GDM1 (cell line): ENCODE measurements at places on chromosomes 6 and 20.

DNA sequence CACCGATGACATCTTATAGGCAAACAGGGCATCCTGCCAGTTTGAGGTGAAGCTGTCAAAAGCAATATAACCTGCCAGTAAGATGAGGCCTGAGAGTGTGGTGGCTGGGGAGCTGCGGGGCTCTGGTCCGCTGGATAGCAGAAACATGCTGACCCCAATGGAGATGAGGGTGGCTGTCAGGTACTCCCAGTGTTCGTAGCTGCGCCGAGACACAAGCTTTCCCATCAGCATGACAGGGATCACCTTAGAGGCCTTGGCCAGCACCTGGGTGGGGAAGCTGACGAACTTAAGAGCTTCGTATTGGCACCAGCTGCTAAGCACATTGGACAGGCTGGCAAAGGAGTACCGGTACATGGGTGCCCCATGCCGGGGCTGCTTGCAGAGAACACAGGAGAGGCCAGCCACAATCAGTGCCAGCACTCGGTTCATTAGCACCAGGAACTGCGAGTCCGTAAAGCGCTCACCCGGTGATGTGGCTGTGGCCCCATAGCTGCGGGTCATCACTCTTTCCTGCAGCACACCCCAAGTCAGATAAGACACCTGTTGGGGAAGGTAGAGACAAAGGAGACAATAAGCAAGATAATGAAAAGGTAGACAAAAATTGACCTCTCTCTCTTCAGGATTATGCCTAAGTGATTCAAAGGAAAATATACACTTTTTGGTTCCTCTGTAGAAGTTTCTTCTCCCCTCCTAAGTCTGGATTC, 2.1 kb downstream of the SLC35B2 start:
- no peak for DNase-seq

- DNase-seq = no peak
These were observed 80.8 kb upstream of the PHACTR1 start for GRCh38 chr6:12635813-12636212.

- DNase-seq = no peak
These were observed 969.2 kb upstream of the SLC35B3 start for GRCh38 chr6:9404351-9405146.

DNA sequence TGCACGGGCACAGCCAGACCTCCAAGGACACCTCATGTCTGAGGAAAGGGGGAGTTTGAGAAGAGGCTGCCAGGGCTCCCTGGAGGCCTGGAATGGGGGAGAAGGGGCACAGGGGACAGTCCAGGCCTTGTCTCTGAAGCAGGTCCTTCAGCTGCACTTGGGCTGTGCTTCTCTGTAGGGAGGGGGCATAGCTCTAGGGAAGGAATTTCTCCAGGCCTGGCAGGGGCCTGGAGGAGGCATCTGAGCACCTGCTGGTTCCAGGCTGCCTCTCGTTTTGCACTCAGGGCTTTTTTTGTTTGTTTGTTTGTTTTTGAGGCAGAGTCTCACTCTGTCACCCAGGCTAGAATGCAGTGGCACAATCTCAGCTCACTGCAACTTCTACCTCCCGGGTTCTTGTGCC, 67.7 kb downstream of the BCAS4 start:
- no peak for DNase-seq

GRCh38 chr6:3484946-3485345, 28.1 kb upstream of the SLC22A23 start:
- DNase-seq = no peak

- DNase-seq = no peak
These were observed 161.1 kb downstream of the FARS2 start for GRCh38 chr6:5422321-5422915.

- DNase-seq = no peak
These were observed 137.2 kb downstream of the MMUT start for GRCh38 chr6:49325891-49326290.

GRCh38 chr6:30491991-30492952, 3.0 kb downstream of the HLA-E start:
- DNase-seq = no peak

- no peak for DNase-seq
These were observed 24.7 kb downstream of the TBC1D7 start for GRCh38 chr6:13303668-13304017.

- DNase-seq = no peak
These were observed 441.1 kb upstream of the ARID1B start for GRCh38 chr6:156336089-156336488.

DNA sequence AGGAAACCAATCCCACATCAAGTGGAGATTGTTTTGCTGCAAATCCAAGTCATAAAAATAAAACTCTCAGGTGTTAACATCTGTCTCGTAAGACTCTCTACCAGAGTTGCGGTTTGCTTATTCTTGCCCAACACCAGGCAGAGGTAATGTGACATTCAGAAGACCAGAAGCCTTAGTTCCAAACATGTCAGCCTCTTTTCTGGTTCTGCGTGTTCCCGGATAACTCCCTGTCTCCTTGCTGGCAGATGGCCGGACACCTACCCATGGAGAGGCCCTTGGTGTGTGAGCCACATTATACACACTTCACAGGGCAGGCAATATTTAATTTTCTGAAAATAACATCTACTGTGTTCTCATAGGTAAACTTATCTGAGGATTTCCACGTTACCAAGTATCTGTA, 73.4 kb downstream of the GMPR start:
- no peak for DNase-seq

GRCh38 chr20:34954904-34955230, 739 bp downstream of the GSS start:
- DNase-seq = no peak

- DNase-seq = no peak
These were observed 253.1 kb downstream of the LY86 start for GRCh38 chr6:6841571-6841970.

- DNase-seq = peak; percentile 42
These were observed 31.6 kb upstream of the LY86 start for GRCh38 chr6:6556738-6557503.

DNA sequence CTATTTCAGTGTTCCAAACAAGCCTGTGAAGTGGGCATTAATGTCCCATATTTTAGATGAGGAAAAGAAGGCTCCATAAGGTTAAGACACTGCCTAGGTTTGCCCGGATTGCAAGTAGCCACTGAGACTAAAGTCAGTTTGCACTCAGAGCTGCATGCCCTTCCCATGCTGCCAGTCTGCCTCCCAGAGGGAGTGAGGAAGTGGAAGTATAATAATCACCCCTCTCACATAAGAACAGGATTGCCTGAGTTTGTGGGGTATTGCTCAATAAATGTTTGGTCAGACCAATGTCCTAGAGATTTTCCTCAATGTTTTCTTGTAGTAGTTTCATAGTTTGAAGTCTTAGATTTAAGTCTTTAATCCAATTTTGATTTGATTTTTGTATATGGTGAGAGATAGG, 43.9 kb upstream of the CLIC5 start:
- DNase-seq = no peak

- DNase-seq = no peak
These were observed 182.4 kb downstream of the TSHZ2 start for GRCh38 chr20:53154540-53154939.

GRCh38 chr6:33768644-33769120, 20.2 kb downstream of the LEMD2 start:
- peak; percentile 44 for DNase-seq

GRCh38 chr6:36663504-36664446, 14.7 kb upstream of the CDKN1A start:
- DNase-seq = no peak

DNA sequence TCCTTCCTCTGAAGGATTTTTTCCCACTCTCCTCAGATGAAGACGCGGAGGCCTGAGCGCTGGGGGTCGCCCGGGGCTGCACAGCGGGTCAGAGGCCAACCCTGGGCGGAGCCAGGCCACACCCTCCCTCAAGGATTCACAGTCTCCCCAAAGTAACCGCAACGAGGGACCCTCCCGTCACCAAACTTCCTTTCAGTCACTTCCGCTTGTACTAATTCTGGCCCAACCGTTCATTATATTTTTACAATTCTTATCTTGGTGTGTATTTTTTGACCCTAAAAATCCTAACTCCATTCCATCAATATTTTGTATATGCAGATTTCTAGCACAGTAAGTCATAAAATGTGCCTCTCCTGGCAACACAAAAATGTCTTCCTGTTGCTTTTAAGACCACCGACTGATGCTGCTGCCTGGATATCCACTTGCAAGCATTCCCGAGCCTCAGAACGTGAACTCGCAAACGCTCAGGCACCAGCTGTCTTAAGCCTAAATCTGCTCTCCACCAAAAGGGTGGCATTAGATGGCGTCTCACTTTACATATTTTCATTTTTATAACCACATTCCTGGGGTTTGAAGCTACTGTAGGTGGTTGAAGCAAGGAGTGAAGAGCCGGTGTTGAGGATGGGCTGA, 128.0 kb downstream of the DLL1 start:
- DNase-seq = no peak

GRCh38 chr6:90865513-90865912, 278.6 kb upstream of the MAP3K7 start:
- no peak for DNase-seq

DNA sequence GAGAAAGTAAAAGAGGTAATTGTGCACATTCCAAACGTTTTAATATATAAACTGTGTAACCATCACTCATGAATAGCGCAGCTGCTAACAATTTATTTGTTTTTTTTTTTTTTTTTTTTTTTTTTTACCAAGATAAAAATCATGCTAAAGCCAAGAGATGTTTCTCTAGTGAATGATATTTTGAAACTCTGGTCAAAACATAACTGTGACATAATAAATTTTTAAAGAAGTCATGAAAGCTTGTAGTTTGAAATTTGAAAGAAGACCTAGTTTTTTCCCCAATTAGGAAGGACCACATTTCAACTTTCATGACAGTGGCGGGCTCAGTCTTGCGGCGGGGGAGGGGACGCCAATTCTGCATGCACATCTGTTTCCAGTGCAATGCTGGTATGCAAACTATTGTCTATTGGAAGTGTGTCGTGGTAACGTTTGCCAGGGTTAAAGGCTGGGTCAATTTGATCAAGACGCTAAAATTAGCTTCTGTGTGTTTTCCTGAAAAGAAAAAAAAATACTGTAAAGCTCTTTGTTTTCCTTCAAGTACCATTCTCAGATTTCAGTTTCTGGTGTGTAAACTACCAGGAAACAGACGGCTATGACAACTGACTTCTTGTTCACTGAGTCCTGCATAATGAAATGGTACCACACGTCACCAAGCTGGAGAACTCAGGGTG, 211.9 kb downstream of the FOXC1 start:
- no peak for DNase-seq

DNA sequence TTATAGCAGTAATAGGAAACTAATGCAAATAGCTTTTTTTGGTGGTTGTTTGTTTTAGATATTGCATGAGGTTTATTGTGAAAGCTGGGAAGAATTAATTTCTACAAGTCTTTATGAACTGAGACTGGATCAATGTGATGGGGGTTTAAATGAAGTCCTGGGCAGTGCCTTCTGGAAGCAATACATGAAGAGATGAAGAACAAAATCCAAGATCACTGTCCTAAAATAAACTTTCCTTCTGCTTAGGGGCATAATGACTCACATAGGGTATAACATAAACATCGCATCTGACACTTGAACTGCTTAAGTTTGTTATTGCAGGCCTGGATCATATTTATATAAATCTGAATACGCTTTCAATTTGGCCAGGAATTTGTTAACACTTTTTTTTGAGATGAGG, 20.9 kb upstream of the SHLD1 start:
- no peak for DNase-seq

GRCh38 chr6:158244373-158244772, 67.9 kb upstream of the TULP4 start:
- DNase-seq = no peak
